AG09309 (cell line): ENCODE measurements at places on chromosomes 3 and 15.

- DNase-seq = no peak
Measured at GRCh38 chr15:62068810-62069167, 2.0 kb downstream of the C2CD4A start.

DNA sequence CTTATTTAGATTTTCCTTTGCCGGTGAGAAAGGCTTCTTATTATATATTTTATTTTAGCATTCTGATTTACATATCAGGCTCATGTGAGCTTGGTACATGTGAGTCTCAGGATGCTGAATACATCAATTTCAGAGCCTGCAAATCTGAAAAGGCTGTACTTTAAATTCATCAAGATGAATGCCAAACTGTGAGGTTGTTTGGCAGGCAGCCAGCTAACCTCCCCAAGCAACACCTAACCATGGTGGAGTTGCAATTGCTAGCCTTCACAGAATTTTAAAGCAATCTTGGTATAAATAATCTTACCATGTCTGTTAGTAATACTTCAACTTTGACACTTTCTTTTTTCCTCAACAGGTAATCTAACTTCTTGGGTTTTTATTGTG, 252.5 kb downstream of the CDIN1 start:
- no peak for DNase-seq

GRCh38 chr3:36698314-36698713, 66.0 kb downstream of the DCLK3 start:
- no peak for DNase-seq

DNA sequence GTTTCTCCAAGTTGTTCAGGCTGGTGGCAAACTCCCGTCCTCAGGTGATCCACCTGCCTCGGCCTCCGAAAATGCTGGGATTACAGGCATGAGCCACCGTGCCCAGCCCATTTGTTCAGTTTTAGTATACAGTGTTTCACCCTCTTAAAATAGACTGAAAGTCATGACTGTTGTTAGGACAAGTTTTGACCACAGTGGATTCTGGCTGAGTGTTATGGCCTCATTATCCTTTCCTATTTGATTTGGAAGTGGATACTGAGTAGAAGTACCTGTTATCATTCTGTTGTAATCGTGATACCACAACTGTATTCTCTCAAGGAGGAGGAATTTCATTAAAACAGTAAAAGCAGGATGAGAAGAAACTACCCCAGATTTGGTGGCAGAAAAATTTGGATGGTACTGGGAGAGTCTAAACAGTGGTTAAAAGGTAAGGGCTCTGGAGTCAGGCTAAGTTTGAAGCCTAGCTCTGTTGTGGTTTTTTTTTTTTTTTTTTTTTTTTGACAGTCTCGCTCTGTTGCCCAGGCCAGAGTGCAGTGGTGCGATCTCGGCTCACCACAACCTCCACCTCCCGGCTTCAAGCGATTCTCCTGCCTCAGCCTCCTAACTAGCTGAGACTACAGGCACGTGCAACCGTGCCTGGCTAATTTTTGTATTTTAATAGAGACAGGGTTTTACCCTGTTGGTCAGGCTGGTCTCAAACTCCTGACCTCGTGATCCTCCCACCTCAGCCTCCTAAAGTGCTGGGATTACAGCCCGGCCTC, 2.6 kb downstream of the MAP2K1 start:
- no peak for DNase-seq

DNA sequence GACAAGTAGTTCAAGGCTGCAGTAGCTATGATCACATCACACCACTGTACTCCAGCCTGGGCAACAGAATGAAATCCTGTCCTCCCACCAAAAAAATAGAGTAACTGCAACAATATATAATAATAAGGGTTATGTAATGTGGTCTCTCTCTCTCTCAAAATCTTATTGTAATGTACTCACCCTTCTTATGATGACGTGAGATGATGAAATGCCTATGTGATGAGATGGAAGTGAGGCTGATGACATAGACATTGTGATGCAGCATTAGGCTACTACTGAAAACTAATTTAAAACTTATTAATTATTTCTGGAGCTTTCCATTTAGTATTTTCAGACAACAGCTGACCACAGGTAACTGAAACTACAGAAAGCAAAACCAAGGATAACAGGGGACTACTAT, 27.4 kb downstream of the TASOR start:
- no peak for DNase-seq

- DNase-seq = no peak
Measured at GRCh38 chr3:147462856-147463255, 53.7 kb downstream of the ZIC1 start.

GRCh38 chr3:79154865-79155264, 612.9 kb downstream of the ROBO1 start:
- DNase-seq = no peak
